Erythroblast (primary cell): ENCODE measurements at places on chromosomes 4 and X.

DNA sequence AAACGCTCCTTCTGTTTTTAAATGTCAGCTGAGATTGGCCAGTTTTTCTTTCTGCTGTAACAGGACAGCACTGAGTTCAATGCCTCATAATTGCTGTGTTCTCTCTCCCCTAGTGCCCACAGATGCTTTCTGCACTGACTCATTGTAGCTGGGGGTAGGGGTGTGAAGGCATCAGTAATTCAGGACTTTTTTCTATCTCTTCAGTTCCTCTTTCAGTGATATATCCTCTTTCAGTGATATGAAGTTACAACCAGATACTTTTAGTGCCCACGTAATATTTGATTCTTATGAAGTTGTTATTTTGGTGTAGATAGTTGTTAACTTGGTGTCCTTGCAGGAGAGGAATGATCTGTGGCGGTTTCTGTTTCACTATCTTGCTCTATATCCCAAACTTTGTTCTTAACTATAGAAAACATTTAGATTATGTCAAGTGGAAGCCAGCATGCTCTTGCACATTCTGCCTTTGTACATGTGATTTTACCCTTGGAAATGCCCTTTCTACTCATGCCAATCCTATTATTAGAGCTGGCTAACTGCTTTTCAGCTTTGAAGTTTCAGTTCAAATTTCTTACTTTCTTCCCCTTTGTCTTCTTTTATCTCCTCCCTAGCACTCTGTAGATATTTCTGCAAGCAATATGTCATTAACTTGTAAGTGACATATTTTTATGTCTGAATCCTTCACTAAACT lies 1258.4 kb downstream of the FAM133A start:
- no peak for DNase-seq

DNA sequence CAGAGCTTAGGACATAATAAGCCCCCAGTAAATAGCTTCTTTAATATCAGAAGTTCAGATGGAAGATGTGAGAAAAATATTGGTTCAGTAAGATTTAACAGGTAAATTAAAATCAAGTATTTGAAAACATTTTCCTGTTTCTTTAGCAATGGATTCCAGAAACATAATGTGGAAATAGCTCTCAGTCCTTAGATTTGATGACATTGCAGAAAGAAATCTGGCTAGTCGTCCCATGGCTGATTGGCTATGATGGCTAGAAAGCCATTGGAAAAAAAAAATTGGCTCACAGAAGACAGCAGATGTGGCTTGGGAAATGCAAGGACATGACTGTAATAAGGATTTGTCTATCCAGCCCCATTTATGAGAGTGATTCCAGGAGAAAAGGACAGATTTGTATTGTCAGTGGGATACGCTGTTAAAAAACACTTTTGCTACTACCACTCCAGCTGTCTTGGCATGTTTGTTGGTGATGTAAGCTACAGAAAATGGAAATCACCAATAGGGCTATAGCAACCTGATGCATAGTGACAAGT lies 78.3 kb downstream of the AR start:
- no peak for DNase-seq

GRCh38 chr4:166044871-166045270 lies 171.8 kb downstream of the TLL1 start:
- DNase-seq: no peak

DNA sequence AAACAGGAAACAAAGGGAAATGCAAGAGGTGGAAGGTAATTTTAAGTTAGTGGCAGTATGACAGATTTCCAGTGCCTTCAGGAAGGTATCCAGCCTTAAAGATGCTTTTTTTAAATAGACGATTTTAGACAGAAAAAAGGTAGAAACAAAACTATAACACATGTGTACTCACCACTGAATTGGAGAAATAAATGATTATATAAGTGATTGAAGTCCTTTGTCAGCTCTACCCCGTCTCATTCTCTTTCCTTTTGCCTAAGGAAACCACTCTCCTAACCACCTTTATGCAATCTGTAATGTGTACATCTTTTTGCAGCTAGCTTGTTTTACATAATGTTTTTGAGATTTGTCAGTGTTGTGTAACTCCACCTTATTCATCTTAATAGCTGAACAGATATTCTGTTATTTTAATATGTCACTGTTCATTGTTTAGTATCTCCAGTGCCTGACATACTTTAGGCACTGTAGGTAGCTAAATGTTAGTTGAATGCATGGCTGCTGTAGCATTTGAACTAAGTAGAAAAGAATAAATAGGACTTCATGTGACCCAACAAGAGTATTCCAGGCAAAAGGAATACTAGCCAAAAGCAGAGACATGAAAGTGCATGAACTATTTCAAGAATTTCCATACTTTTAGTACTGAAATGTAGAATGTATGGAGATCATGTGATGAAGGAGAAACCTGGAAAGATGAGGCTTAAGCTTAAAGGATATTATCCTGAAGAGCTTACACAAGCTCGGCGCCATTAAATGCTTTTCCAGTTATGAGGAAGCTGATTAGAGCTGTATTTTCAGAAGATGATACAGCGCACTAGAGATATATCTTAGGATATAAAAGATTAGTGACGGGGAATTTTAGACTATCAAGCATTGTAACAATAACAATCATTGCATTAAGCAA lies 865 bp downstream of the FAM200B start:
- DNase-seq: peak; percentile 32

- peak; percentile 80 for DNase-seq
Measured at GRCh38 chrX:155745792-155746191, 133.0 kb upstream of the TMLHE start.

GRCh38 chr4:5824635-5825034 lies 68.3 kb downstream of the CRMP1 start:
- peak; percentile 43 for DNase-seq

- no peak for DNase-seq
Measured at GRCh38 chrX:134753718-134754008, 95.4 kb upstream of the PLAC1 start.

DNA sequence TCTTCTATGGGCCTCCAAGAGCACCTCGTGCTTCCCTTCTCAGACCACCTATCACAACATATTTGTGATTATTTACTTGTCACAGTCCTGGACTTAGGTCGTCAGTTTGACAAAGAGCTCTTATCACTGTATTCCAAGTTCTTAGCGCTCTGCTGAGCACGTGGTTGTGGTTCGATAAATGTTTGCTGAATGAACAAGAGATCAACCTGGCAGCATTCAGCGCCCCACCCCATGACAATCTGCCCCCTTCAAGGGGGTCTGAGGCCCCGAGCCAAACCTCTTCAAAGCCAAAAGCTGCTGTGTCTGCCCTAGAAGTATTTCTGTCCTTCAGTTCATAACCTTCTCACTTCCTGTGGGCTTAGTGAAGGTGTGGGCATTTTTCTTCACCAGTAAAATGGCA lies 15.0 kb downstream of the RPS4X start:
- DNase-seq: peak; percentile 48

DNA sequence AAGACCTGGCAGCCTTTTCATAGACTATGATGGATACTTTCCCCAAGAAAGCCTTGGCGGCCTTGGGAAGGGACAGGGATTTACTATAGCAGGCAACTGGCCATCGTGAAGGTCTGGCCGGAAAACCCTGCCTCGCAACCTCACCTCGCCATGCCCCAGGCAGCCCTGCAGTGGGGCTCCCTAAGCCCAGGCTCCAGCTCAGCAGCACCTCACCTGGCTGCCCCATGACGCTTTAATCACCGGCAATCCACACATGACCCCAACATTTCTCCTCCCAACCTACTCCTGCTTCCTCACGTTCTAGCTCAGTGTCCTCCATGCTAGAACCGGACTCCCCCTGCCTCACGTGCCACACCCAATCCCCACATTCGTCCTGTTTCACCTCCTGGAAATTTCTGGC lies 82.4 kb downstream of the NSUN7 start:
- no peak for DNase-seq

DNA sequence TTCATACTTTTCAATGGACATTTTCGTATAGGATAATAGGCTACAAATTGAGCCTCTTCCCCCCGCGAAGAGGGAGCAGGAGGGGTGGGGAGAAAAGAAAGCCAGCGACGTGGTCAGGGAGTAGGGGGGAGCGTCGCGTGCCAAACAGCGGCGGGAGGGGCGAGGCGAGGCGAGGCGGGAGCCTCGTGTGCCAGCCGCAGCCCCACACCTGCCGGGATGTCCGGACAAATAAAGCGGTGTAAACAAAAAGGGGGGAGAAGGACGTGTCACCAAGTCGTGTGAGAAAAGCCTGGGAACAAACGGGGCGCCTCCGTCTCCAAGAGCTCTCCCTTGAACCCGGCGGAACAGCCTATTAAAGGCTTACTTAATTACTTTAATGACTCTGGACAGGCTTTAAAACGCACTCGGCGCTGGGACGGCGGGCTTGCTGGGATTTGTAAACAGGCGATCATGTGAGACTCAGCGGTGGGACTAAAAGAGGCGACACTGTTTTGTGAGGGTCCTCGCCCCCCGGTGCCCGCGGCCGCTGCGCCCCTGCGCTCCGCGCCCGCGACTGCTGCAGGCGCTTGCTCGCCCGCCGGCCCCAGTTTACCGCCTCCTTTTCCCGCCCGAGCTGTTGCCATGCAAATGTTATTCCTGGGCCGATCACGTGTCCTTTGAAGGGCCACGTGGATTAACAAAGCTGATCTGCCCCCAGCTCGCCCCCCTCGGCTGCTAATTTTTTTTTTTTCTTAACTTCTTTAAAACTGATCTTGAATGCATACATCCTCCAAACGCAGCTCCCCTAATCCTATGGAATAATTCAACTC lies at the start of gene HELT:
Gene HELT, plus strand, starts transcription at position 527 of the 809 bp plus-strand sequence. CDS start 439 bp downstream, outside the sequence.
- DNase-seq: no peak

GRCh38 chrX:825991-826390 lies 195.4 kb downstream of the SHOX start:
- no peak for DNase-seq

- DNase-seq: peak; percentile 58
Measured at GRCh38 chrX:23939203-23939602, 31.4 kb downstream of the CXorf58 start.

- no peak for DNase-seq
Measured at GRCh38 chrX:338836-339400, 20.3 kb upstream of the GTPBP6 start.

DNA sequence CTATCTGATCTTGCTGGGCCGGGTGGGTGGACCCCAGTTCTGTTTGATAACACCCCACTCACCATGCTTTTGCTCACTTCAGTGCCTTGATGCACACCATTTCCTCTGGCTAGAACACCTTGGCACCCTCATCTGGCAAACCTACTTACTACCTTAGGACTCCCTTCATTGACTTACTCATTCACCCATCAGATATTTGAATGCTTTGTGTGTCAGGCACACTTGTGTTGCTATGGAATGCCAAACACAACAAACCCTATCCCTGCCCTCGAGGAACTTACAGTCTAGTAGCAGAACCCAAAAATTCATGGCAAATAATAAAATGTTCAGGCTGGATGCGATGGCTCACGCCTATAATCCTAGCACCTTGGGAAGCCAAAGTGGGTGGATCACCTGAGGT lies 13.9 kb downstream of the CCNG2 start:
- no peak for DNase-seq

DNA sequence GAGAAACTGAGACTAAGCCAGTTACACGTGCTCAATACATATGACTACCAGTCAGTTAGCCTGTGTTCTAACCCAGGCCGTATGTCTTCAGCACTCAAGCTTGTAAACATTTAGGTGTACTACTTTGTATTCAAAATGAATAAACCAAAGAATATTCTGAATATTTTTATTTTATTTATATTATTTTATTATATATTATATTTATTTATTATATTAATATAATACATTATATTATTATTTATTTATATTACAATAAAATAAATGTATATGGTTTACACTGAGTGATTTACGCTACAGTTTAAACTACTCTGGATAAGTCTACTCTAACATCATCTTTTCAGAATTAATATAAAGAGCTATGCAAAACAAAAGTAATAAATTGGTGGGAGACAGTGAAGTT lies 691.5 kb downstream of the CENPC start:
- DNase-seq: no peak

DNA sequence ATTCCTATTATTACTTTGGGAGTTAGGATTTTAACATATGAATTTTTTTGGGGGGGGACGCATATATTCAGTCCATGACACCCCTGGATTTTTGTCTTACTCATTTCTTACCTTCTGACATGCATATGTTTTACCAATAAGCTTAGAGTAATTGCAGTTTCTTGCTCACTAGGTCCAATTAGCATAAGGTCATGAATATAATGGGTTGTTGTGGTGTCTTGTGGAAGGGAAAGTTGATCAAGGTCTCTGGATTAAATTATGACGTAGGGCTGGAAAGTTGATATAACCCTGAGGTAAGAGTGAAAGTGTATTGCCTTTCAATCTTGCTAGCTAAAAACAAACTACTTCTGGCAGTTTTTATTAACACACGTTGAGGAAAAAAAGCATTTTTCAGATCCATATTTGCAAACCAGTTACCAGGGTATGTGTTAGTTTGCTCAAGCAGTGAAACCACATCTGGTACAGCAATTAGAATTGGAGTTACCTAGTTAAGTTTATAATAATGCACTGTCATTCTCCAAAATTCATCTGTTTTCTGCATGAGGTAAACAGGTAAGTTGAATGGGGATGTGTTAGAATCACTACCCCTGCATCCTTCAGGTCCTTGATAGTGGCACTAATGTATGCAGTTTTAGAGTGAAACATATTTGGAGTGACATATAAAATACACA lies 32.0 kb downstream of the STIM2 start:
- no peak for DNase-seq

DNA sequence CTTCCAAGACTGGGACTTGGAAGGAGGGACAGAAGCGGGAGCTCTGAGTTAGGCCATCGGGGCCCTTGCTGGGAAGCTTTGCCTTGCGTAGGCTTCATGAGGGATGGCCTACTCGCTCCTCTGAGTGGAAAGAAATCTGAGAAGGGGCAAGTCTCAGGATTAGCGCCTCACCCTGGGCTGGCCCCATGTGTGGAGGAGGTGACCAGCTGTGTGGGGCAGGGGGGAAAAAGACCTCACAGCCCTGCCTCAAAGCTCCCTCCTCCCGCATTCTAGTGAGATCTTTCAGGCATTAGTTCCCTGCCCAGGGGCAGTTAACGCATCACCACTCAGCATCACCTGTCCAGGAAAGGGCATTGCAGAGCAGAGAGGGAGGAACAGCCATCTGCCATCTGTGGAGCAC lies 156.1 kb downstream of the ENPP6 start:
- DNase-seq: no peak
